Hindlimb muscle (tissue), 1 donor: ENCODE measurements at places on chromosomes 1 and 21. TPM values are rescaled to one million over a fixed set of nuclear protein-coding genes. Genes with fewer than 3 reads are reported as not detected.

GRCh38 chr21:34865400-34866241, 183.5 kb downstream of the RUNX1 start:
- no peak for DNase-seq

DNA sequence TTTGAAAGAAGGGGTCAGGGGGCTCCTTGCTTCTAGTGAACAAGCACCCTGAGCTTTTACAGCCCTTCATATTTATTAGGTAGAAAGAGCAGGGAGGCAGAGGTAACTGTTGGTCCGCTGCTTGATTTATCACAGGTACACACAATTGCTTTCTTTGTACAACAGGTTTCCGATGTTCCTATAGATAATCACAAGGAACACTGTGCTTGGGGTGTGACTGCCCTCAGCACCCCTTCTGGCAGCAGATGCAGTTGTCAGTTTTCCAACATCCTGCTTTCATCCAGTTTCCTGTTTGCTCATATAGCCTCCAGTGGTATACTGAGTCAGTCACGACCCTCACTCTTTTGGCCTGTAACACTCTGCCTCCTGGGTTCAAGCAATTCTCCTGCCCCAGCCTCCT, 40.6 kb downstream of the SCP2 start:
- DNase-seq, result no peak

DNA sequence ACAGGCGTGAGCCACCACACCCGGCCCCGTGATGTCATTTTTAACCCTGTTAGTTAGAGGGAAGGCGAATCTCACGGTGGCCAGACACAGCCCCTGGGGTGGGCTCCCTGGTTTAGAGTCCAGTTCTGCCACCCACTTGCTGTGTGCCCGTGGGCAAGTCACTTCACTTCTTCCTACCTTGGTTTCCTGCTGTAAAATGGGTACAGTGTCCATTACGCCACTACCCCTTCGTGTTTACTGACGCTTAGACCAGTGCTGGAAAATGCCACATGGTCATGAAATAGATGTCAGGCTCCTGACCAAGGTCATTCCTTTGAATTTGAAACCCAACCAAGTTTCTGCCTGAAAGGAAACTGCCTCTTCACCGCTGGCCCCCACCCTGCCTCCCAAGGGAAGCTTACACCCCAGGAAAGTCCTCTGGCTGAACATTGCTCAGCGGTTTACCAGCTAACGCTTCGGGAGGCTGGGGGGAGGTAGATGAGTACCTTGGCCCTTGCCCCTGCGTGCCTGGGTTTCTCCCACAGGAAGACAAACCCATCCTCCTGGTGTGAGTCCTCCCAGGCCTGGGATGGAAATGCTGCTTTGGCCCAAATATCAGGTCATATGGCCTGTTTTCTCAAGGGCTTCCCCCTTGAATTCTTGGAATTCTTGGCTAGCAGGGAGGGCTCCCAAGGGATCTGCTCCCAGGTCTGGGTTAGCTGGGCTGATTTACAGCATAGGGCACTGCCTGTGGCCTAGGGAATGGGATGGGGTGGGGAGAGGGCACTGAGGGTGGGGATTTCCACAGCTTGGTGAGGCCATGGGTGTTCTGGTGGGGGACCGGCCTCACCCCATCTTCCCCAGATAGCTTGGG, 7.6 kb upstream of the AADACL4 start:
- DNase-seq, result no peak

GRCh38 chr1:226199971-226200370, 13.4 kb upstream of the ACBD3 start:
- DNase-seq, result no peak

The LCE3B gene
- polyA plus RNA-seq, result not detected

The FCRL5 gene
- not detected for polyA plus RNA-seq
